ENCODE measurements at places on chromosomes 7 and 10. TPM values are rescaled to one million over a fixed set of nuclear protein-coding genes. Genes with fewer than 3 reads are reported as not detected.

Gene SAP25
- 54.3 TPM for total RNA-seq

DNA sequence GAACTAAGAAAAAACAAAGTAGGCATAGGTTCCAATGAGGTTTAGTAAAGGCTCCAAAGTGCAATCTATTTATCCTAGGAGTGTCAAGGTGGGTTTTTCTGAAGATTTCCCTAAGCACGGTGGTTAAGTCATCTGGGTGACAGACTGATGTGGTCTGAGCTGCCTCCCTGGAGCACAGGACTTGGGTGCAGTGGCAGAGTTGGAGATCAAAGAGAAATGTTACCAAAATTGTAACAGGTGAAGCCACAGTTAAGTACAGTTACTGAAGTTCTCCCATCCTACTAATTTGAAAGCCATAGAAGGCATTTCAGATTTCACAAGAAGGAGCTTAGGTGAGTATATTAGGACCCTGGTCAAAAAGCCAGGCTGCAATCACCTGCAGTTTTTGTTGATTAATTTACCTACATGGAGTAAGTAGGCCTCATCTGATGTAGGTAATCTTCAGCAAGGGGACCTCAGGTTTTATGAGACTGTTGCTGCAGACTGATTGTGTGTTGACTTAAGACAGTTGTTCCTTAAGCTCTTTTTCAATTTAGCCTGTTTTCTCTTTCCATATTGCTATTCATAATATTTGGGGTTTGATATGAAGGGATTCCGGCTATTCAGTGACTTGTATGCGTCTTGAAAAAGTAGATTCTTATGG, 3.0 kb downstream of the DLX6 start:
- H3K4me3 ChIP-seq, result no peak overlapping the region
- DNase-seq, result no peak
- H3K4me1 ChIP-seq, result peaks cover 8% of the 10 kb centered on the region
- H3K27me3 ChIP-seq, result peaks cover 84% of the 10 kb centered on the region
- H3K36me3 ChIP-seq, result peaks cover 1% of the 10 kb centered on the region

DNA sequence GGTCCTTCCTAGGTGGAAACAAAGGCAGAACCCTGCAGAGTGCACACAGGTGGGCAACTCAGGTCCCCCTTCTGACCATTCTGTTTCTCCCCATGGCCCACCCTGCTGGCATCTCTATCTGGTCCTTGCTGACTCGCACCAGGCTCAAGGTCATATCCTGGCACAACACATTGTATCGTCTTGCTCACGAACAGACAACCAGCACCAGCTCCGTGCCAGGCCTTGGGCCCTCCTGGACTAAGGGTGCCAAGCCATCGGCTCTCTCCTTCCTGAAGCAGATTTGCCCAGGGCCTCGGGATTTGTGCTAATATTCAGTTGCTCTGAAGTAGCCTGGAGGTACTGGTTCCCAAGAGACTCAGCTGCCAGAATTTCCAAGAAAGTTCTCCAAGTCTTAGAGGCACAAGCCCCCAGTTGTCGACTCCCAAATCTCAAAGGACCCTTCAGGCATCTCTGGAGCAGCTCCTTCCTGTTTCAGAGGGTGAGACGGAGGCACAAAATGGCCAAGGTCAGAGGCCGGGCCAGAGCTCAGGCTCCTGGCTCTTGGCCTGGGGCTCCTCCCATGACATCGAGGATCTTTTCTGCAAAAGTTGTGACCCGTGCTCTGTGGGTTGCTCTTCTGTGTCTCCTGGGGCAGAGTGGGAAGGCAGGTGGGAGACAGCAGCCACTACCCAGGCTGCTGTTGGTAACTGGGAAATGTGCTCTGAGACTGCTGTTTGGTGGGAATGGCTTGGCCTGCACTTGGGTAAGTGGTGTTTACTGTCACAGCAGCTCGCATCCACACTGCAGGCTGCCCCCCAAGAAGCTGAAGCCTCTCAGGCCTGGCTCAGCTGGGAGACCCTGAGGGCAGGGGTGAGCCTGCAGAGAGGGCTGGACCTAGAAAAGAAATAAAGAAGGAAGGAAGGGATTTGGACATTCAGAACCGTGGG, 121.3 kb downstream of the RGS10 start:
- H3K36me3 ChIP-seq, result peaks cover 8% of the 10 kb centered on the region
- H3K27me3 ChIP-seq, result no peaks in the 10 kb centered on the region
- H3K4me1 ChIP-seq, result no peaks in the 10 kb centered on the region
- DNase-seq, result no peak
- no peak overlapping the region for H3K27ac ChIP-seq

Gene UCN3
- total RNA-seq, result not detected

- no peaks in the 10 kb centered on the region for H3K4me1 ChIP-seq
- DNase-seq, result no peak
- no peak overlapping the region for H3K27ac ChIP-seq
- H3K4me3 ChIP-seq, result no peak overlapping the region
Observed at GRCh38 chr10:55820478-55820877, 540.6 kb downstream of the ZWINT start.

Gene EBLN1
- total RNA-seq, result not detected

DNA sequence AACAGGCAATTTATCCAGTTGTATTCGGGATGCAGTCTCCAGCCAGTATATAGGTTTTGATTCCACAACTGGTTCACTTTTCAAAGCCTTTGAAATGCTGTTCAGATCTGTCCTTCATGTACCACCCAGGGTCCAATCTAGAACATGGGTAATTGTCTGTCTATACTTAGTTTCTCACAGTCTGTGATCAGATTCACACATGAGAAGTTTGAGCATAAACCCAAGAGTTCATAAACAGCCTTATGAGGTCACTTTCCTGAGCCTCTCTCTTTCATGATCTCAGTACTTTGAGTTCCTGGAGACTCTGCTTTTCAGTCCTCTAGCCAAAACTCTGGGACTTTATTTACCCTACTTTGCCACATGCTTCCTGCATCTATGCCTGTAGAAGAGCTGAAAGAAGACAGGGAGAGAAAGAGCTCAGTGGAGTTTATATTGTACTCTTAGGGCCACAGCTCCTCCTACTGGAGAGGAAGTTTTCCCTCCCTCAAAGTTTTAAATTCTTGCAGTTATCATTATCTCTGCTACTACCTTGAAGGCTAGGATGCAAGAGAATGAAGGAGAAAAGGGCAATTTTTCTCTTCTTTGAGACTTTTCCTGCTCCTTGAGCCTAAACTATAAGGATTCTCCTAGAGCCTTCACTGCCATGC, 172.0 kb downstream of the ZEB1 start:
- no peak overlapping the region for H3K4me3 ChIP-seq
- DNase-seq, result no peak
- H3K27me3 ChIP-seq, result no peaks in the 10 kb centered on the region

Gene HECW1
- not detected for total RNA-seq

DNA sequence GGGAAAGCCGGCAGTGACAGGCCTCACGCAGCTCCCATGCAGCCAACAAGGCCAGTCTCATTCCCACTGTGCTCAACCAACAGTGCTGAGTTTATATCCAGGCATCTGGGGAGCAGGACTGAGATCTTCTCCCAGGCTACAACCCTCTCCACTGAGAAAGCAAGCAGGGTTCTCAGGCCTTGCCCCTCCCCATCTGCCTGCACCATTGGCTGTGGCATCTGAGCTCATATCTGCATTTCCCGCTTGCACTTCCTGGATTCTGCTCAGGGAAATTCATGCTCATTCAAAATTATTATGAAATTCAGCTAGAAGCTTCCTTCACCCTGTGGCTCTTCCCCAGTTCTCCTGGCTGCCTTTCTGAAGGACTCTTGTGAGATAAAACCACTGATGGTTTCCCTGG, 1029.0 kb downstream of the GRM8 start:
- no peaks in the 10 kb centered on the region for H3K4me1 ChIP-seq
- no peak overlapping the region for H3K27ac ChIP-seq

- H3K27ac ChIP-seq, result no peak overlapping the region
- no peak for DNase-seq
- no peaks in the 10 kb centered on the region for H3K27me3 ChIP-seq
- H3K4me1 ChIP-seq, result peaks cover 42% of the 10 kb centered on the region
- H3K4me3 ChIP-seq, result no peak overlapping the region
- peaks cover 33% of the 10 kb centered on the region for H3K36me3 ChIP-seq
Observed at GRCh38 chr7:6443372-6443941, 4.3 kb downstream of the DAGLB start.

Gene SEMA3D
- not detected for total RNA-seq

GRCh38 chr10:33743429-33743857, 409.0 kb upstream of the NRP1 start:
- no peaks in the 10 kb centered on the region for H3K27me3 ChIP-seq
- H3K4me3 ChIP-seq, result no peak overlapping the region
- no peaks in the 10 kb centered on the region for H3K36me3 ChIP-seq
- no peaks in the 10 kb centered on the region for H3K4me1 ChIP-seq

All from activated naive CD8-positive, alpha-beta T cell treated with anti-CD3 and anti-CD28 coated beads, Interleukin-2, amount 10 ng/mL, durations not matched to agents 7 days and 5 days (primary cell).